ENCODE measurements at places on chromosomes 13 and 19. TPM values are rescaled to one million over a fixed set of nuclear protein-coding genes. Genes with fewer than 3 reads are reported as not detected.

SHISA2 gene
- 0.90 TPM for total RNA-seq

SIGLEC9 gene
- 0.09 TPM for total RNA-seq

ZNF383 gene
- total RNA-seq, result 16.7 TPM

TEKTIP1 gene
- not detected for total RNA-seq

PGLYRP2 gene
- total RNA-seq, result not detected

RINL gene
- total RNA-seq, result 1.3 TPM

CDX2 gene
- not detected for total RNA-seq

APLP1 gene
- 8.6 TPM for total RNA-seq

U2AF2 gene
- 69.5 TPM for total RNA-seq

TMPRSS9 gene
- not detected for total RNA-seq

RPS28 gene
- 151 TPM for total RNA-seq

COX7A1 gene
- total RNA-seq, result 17.0 TPM

MTUS2 gene
- total RNA-seq, result 0.36 TPM

C19orf25 gene
- total RNA-seq, result 13.2 TPM

Data from fibroblast of the aortic adventitia (primary cell).